ENCODE measurements at places on chromosomes 7 and 10.

DNA sequence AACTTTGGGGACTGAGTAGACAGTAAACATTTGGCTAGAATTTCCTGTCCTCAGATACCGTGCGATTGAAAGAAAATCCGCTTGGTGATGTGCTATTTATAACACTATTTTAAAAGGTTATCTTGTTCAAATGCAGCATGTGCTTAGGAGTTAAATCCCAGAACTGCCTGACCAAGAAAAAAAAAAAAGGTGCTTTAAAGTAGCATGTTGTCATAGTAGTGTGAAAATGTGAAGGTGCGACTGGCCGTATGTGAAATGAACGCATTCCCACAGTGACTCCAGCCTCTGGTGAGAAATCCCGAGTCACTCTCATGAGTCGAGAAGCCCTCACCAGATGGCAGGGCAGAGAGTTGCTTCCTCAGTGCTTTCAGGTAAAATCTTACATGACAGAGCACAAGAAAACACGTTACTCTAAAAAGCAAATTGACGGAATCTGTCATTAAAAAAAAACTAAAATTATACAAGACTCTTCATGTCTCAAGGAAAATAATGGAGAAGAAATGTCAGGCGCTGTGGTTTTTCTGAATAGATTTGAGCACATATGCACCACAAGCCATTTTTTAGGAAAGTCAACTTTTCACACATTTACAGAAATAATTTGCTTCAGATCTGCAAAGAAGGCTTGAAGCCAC, 18.4 kb upstream of the KLF6 start:
- no peak for DNase-seq

GRCh38 chr7:37832194-37832593, 16.2 kb upstream of the NME8 start:
- no peak for DNase-seq

DNA sequence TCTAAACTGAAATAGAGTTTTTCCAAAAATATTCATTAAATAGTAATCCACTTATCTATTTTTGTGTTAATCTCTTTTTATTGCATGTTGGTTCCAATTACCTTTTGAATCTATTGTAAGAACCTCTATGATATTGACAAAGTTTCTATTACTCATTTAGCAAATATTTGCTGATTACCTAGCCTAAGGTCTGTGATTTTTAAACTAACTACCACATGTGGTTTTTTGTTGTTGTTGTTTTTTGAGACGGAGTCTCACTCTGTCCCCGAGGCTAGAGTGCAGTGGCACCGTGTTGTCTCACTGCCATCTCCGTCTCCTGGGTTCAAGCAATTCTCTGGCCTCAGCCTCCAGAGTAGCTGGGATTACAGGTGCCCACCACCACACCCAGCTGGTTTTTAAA, 2.0 kb upstream of the ASB13 start:
- DNase-seq: no peak

GRCh38 chr10:2279711-2280110, 542.4 kb upstream of the ADARB2 start:
- DNase-seq: no peak

DNA sequence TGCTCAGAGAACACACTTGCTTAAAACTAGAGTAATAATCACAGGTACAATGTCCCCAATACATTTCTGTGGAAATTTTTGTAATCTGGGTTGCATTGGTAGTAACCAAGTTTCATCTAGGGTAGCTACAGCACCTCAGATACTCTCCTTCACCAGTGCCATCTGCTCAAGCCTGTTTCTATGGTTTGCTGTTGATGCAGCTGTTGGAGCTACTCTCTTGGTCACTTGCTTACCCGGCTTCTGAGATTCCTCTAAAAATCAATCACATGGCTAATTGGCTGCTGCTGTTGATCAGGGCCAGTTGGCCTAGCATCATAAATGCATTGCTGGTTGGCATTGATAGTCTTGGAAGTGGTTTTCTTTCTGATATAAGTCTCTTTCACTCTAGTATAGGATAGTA, 220.8 kb downstream of the BICC1 start:
- no peak for DNase-seq

DNA sequence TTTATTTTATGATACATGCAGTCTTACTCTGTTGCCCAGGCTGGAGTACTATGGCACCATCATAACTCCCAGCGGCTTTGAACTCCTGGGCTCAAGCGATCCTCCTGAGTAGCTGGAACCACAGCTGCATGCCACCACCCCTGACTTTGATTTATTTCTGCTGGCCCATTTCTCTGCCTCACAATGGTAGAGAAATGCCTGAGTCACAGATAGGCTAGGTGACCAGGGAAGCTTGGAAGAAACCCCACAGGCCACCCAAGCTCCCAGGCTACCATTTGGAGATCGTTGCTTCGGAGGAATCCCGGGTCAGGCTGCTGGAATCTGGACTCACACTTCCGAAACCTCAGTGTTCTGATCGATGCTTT, 17.4 kb upstream of the BAIAP2L1 start:
- no peak for DNase-seq

DNA sequence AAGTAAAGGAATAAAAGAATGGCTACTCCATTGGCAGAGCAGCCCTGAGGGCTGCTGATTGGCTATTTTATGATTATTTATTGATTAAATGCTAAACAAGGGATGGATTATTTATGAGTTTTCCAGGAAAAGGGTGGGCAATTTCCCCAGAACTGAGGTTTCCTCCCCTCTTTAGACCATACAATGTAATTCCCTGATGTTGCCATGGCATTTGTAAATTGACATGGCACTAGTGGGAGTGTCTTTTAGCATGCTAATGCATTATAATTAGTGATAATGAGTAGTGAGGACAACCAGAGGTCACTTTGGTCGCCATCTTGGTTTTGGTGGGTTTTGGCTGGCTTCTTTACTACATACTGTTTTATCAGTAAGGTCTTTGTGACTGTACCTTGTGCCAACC, 55.5 kb downstream of the BBS9 start:
- no peak for DNase-seq

DNA sequence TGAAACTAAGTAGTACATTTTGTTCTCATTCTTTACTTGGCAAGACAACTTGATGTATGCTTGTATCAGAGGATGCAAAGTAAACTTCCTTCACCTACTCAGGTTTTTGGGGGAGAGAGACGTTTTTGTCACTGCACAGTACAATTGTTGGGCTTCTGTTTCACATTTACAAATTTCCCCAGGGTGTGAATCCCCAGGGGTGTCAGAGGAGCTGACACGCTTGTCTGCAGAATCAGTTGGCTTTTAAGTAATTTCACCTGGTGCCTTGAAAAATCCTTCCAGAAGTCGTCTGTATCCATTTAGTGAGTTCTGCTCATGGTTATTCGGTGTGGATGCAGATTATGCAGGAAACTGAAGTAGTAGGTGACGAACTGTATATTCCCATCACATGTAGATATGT, 1227.7 kb upstream of the CELF2 start:
- DNase-seq: no peak

GRCh38 chr7:26388256-26388655, 96.6 kb downstream of the SNX10 start:
- DNase-seq: no peak

GRCh38 chr10:29916669-29917068, 142.7 kb downstream of the JCAD start:
- no peak for DNase-seq

GRCh38 chr10:118465300-118465874, 123.3 kb upstream of the FAM204A start:
- no peak for DNase-seq

- DNase-seq: no peak
Measured at GRCh38 chr7:28984631-28985030, 26.5 kb upstream of the TRIL start.

DNA sequence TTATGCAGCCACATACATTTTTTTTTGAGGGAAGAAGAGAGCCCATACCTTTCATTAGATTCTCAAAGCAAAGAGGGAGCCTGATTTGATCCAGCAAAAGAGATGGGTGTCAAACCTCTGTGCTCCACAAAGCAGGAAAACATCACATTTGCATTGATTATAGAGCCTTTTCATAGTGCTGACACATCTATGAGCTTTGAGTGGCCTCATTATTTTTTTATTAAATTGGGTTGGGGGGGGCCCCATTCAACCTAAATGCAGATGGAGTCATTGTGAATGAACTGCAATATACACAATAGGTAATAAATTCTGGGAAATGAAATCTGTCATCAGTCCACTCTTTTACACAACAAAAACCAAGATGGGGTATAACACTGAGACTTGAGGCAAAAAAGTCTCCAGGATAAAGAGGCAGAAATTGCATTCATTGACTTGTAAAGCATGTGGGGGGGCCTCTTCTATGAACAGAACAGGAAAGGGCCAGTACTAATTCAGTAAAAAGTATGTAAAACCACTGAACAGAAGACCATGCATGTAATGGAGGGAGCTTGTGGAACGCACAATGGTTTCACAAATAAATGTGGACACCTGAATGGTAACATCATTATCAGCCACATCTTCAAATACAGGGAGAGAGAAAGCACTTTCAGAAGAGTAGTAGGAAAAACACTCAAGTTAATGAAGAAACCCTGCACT, 17.7 kb upstream of the ASB4 start:
- DNase-seq: no peak

DNA sequence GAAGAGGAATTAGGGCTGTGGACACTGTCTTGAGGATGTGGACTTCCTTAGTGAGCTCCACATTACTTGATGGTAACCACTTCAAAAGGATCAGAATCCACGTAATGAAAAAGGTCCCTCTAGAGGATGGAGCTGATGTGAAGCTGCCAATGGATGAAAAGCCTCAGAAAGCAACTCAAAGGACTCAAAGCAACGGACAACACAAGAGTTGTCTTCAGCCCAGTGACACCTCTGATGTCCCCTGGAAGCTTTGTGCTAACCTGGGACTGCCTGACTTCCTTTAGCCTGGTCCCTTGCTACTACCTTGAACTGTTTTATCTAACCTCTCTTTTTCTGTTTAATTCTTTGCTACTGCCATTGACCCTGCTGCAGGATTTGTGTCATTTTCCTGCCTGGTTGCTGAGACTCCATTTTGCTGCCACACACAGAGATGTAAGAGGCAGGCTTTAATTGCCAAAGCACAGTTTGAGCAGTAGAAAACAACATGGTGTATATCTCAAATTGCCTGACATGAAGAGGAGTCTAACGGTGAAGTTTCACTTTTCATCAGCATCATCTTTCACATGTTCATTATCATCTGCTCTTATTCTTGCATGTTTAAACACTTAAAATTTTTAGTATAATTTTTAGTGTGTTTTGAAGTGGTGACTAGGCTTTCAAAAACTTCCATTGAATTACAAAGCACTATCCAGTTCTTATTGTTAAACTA, 11.1 kb upstream of the SGCE start:
- no peak for DNase-seq

- no peak for DNase-seq
Measured at GRCh38 chr7:16691241-16691640, 45.3 kb downstream of the BZW2 start.

DNA sequence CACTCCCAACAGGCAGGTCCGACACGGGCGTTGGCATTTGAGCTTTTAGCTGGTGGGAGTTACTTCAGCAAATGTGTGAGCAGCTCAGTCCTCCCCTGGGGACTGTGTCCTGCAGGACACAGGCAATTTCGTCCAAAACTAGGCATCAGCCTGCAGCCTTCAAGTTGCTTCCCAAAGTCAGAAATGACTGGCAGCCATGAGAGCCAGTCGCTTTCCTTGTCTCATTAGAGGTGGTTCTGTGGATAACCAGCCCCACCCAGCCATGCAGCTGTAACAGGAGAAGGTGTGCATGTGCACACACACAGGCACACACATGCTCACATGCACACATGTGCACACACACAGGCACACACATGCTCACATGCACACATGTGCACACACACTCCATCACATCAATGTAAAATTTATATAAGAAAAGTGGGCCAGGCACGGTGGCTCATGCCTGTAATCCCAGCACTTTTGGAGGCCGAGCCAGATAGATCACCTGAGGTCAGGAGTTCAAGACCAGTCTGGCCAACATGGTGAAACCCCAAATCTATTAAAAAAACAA, 138.8 kb upstream of the TCERG1L start:
- DNase-seq: no peak

Measured in activated CD8-positive, alpha-beta T cell treated with anti-CD3 and anti-CD28 coated beads, Interleukin-2, amount 10 ng/mL, durations not matched to agents 7 days and 5 days (primary cell).